ENCODE measurements at places on chromosomes 12 and 14. TPM values are rescaled to one million over a fixed set of nuclear protein-coding genes. Genes with fewer than 3 reads are reported as not detected.

ABCC9 gene
- total RNA-seq, result not detected

LRRC10 gene
- total RNA-seq, result not detected

CLEC14A gene
- not detected for total RNA-seq

POP5 gene
- total RNA-seq, result 75.4 TPM

OR9K2 gene
- total RNA-seq, result not detected

GUCY2C gene
- total RNA-seq, result not detected

ADGRD1 gene
- total RNA-seq, result 0.57 TPM

TMEM229B gene
- 1.5 TPM for total RNA-seq

LIMA1 gene
- total RNA-seq, result 83.0 TPM

ZDHHC22 gene
- not detected for total RNA-seq

PLCZ1 gene
- not detected for total RNA-seq

ANG gene
- total RNA-seq, result 0.34 TPM

ITGB7 gene
- 248 TPM for total RNA-seq

PLXNC1 gene
- total RNA-seq, result 5.6 TPM

CORO1C gene
- total RNA-seq, result 78.7 TPM

IAPP gene
- not detected for total RNA-seq

IFNG-AS1 gene
- total RNA-seq, result 0.46 TPM

SIX6 gene
- not detected for total RNA-seq

PPP1R1A gene
- total RNA-seq, result not detected

RPGRIP1 gene
- total RNA-seq, result not detected

MANSC4 gene
- total RNA-seq, result not detected

MMP19 gene
- not detected for total RNA-seq

DEGS2 gene
- total RNA-seq, result 1.3 TPM

LRRC43 gene
- 0.11 TPM for total RNA-seq

C12orf54 gene
- total RNA-seq, result not detected

GPRC5D gene
- not detected for total RNA-seq

GLT1D1 gene
- 0.48 TPM for total RNA-seq

CFAP73 gene
- 0.17 TPM for total RNA-seq

CLMN gene
- total RNA-seq, result 0.29 TPM

MYF5 gene
- not detected for total RNA-seq

SMARCC2 gene
- 108 TPM for total RNA-seq
